ENCODE measurements at places on chromosomes 2 and 18.

DNA sequence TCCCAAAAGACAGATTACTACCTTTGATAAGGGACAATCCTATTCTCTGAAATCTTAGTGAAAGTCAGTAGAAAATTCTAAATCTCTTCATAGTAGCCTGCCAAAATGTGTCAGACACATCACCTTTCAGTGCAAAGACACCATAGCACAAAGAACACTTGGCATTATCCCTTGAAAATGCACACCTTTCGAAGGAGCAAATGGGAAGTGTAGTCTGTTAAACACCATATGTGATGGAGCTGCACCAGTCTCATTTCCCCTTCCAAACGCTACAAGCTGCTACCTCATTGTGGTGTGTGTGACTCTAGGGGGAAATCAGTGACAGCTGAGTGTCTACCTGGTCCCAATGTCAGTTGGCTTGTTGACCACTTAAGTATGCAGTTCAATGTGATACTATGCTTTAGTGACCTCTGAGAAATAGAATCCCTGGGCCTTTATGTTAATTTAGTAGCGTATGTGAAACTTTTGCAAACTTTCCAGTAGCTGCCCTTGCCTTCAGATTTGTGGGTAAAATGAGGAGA is 551.7 kb downstream of the ARHGAP15 start:
- no peak for DNase-seq

GRCh38 chr2:44001716-44002115 is 5.9 kb upstream of the LRPPRC start:
- DNase-seq = no peak

GRCh38 chr2:575030-575726 is 102.0 kb downstream of the TMEM18 start:
- no peak for DNase-seq

DNA sequence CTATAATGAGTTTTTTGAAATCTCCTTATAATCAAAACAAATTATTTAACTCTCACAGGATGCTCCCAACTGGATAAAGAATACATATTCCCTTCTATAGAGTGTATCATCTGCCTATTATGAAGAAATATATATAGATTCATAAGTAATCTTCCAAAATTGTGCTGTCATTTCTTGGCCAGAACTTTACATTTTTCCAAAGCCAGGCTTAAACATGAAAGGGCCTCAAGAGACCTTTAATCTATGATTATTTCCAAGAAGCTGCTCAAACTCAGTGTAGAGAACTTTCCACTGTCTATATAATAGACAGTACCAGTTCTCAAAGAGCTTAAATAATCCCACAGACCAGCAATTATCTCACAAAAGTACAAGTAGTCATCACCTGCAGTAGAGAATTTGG is 211.0 kb downstream of the AKAIN1 start:
- no peak for DNase-seq

DNA sequence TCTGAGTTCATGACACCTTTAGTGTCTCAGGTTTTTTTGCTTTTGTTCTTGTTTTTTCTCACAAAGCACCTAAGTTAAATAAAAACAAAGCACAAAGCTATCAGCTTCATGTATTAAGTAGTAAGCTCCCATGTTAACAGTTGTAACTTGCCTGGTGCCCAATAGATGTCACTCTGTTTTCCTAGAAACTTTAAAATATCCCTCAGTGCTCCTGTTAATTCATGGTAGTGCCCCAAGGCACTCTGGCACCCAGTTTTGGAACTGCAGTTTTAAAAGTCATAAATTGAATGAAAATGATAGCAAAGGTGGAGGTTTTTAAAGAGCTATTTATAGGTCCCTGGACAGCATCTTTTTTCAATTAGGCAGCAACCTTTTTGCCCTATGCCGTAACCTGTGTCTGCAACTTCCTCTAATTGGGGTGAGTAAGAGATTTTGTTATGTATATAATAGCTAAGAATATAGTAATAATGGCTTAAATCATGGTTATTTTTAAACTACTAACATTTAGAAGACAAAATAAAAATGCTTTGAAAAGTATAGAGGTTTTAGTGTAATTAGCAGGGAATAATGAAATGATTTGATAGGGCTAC is 555.0 kb upstream of the TMEFF2 start:
- DNase-seq = no peak

GRCh38 chr2:12436483-12436882 is 280.3 kb upstream of the TRIB2 start:
- no peak for DNase-seq

GRCh38 chr18:44696892-44697291 is 16.2 kb downstream of the SETBP1 start:
- DNase-seq = no peak

DNA sequence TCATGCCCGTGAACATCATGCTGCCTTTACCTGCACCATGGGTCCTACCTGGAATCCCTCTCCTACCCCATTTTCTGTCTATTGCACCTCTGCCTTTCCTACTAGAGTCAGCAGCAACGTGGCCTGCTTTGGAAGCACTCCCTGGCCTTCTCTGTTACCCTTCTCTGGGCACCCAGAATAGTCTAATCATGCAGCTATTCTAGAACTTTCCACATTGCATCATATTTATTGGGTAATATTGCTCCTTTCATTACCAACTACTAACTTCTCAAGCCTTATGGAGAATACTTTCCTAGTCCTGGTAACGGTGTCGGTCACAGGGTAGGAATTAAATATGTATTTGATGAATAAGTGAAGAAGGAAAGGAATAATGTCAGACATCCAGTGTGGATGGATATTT is 33.3 kb upstream of the CREG2 start:
- DNase-seq = no peak

DNA sequence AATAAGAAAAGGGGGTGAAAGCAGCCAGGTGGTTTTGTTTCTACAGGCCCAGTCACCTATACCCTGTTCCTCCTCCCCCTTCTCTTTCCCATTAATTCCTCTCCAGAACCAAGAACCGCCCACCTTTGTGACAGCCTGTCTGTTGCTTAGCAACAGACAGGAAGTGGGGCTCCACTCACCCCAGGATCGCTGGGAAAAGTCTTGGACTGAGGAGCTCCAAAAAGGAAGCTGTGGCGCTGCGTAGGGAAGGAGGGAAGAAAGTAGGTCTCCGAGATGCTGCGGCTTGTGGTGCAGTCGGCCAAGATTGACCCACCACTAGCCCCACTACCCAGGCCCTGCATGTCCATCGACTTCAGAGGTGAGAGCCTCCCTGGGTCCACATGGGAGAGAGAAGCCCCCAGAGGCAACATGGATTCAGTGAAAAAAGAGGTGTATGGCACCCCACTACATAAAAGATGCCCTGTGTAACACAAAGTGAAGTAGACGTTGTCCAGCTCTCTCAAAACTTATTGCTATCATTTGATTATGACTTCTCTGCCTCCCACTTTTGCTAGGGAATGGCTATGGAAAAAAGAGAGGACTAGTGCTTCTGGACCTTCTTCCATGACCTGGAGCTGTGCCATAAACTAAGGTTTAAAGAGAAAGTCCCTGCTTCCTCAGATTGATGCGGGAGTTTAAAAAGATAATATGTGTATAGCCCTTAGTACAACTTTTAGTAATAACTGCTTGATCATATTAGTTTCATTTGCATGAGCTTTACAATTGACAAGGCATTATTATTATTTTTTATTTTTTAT is at the start of gene FER1L5:
Gene FER1L5 (plus strand): TSS at position 201 of the 797 bp plus-strand sequence. CDS start 73 bp downstream, at position 274.
- no peak for DNase-seq

- DNase-seq = no peak
Observed at GRCh38 chr2:118223511-118223991, 135.3 kb downstream of the INSIG2 start.

DNA sequence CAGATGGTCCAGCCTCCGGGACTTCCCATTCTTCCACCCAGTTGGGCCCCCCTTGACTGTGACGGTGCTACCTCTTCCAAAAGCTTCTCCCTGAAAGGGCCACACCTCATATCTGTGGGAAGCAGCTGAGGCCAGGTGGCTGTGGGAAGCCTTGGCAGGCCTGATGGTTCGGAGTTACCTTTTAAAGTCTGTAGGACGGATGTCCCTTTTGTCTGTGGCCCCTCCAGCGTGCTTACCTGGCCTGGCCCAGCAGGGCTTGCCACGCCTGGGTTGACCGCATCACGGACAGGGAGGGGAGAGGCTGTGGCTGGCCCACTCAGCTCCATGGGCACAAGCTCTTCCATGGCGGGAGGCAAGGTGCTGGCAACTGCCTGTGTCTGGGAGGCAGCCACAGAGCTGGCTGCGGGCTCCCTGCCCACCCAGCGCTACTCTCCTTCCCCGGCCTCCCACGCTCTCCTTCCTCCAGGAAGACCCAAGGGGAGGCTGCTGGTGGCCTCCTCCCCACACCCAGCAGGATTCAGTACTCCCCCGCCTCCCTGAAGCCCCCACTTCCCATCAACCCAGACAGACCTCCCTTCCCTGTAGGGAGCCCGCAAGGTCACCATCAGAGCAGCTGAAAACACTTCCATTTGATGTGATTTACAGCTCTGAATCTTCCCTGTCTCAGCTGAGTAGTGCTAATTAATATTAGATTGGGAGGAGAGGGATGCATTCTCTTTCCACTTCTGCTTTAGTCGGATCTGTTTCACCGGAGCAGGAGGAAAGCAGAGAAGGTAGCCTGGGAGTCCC is 52.8 kb downstream of the EDAR start:
- DNase-seq = no peak

- DNase-seq = no peak
Observed at GRCh38 chr2:227623226-227623625, 5.9 kb downstream of the SCYGR4 start.

- DNase-seq = no peak
Observed at GRCh38 chr2:163646687-163647086, 89.1 kb downstream of the FIGN start.

DNA sequence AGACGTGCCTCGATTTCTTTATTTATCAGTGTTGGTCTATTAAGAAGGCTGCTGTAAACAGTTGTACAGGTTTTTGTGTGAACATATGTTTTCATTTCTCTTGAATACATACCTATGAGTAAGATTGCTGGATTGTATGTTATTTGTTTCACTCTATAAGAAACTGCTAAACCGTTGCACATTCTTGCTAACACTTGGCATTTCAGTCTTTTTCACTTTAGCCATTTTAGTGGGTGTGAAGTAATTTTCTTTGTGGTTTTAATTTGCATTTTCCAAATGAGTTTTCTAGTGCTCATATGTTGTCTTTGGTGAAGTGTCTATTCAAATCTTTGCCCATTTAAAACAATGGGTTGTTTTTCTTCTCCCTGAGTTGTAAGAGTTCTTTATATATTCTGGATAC is 221.5 kb upstream of the SMAD7 start:
- DNase-seq = peak; percentile 66

DNA sequence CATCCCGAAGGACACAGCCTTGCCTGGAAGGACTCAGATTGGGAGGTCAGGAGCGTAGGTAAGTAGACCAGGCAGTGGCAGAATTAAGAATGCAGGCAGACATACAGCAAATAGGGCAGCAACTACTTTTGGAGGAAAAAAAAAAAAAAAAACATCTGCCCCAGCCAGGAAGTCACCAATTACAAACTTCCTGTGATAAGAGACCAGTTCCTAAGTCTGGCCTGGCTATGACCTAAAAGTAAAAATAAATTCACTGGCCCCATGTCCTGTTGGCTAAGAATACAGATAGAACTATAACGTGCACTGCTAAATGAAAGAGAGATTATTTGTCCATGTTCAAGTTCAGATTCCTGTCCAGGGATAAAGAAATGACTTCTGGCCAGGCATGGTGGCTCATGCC is 45.2 kb upstream of the NOSTRIN start:
- no peak for DNase-seq

GRCh38 chr18:69734536-69734935 is 213.1 kb downstream of the CD226 start:
- no peak for DNase-seq

DNA sequence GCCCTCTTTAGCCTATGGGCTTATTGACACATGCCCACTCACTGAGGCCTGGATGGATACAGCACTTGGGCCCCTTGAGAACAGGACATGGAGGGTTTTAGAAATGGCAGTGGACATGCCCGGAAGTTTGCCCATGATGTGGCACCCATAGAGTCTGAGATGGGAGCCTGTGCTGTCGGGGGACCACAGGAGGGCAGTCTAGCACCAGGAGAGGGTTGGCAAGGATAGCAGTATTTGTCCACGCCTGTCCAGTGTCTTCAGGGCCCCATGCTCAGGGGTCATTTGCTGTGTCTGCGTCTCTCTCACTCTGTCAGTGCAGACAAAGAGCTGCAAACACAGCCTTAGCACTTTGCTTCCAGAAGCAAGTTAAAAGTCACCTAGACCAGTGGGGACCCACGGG is 48.7 kb downstream of the IL1RL2 start:
- DNase-seq = no peak

DNA sequence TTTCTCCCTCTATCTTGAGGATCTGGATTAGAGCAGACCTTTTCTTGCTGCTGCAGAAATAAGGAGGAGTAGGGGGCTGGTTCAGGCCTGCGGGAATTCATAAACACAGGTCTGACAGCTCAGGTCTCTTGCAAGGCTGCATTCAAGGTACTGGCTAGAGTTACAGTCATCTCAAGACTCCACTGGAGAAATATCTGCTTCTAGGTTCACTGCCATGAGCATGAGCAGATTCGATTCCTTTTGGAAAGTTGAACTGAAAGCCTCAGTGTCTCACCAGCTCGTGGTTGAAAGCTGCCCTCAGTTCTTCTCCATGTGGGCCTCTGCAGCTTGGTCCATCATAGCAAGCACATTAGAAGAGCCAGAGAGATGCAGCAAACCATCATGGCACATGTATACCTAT is 124.4 kb upstream of the SETBP1 start:
- no peak for DNase-seq

- DNase-seq = peak; percentile 24
Observed at GRCh38 chr18:5975111-5976002, 80.0 kb upstream of the TMEM200C start.

DNA sequence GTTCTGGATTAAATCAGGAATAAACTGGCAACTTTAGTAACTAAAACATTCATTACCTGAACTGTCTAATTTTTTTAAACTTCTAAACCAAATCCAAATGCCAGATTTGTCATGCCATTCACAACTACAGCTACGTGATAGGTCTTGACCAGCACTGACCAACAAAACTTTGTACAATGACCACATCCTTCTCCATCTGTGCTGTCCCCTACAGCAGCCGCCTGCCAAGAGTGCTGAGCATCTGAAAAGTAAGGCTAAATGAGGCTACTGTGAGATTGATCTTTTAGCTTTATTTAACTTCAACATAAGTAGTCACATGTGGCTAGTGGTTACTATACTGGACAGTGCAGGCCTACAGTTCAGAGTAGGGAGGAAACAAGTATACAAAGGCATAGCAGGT is 7.6 kb downstream of the FAM168B start:
- DNase-seq = no peak

- DNase-seq = peak; percentile 79
Observed at GRCh38 chr2:207624185-207625013, 795 bp downstream of the METTL21A start.

DNA sequence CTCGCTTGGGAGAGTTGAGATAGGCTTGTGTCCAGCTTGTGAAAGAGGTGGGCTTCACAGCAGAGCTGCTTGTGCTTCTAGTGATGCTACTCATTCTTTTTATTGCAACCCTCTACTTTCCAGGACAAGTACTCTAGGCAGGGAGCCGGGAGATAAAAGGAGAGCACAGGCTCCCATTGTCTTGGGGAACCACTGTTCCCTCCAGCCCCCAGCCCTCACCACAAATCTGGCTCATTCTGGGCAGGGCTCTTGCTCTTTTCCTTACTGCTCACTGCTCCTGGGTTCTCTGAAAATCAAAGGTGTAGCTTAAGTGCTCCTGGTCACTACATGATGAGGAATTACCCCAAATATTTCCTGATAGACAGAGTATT is 81.4 kb downstream of the CABYR start:
- DNase-seq = no peak
